ENCODE measurements at places on chromosomes 2 and 18.

DNA sequence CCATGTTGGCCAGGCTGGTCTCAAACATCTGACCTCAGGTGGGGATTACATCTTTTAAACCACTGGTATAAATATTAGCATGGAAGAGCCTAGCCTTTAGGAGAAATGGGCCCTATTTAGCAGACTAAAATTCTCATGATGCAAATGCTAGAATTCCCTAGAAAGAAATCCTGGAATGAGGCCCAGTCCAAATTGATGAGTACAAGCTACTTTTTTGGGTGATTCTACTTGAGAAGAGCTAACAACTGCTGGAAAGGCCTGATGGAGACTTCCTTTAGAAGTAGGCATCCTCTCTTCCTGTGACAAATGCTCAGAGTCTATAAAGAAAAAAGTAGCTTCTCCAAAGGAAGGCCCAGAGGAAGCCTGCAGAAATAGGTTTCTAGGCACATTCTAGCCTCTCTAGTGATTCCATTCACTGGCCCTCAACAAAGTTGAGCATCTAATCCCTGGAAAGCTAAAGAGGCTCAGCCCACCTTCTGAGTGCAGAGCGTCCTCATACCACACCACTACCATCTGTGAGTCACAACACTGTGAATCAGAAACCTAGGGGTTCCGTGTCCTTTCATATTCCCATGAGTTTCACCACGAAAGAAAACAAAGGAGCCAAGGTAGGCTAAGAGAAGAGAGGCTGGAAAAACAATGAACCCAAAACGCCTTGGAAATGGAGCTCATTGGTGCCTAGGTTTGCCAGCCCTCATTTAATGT lies 183.1 kb downstream of the C1D start:
- DNase-seq: no peak

DNA sequence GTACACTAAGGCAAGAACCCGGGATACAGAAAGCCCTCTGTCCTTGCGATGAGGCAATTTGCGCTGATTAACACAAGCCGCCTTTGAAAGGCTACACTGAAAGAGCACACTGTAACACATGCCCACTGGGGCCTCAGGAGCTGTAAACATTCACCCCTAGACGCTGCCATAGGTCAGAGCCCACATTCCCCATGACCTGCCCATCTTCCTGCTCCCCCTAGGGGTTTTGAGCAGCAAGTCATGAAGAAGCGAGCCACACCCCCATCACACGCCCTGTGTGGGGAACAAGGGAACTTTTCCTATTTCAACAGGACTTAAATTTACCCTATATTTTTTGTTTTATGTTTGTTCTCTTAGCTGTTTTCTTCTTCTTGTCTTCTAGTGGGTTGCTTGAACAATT lies 47.8 kb upstream of the SLC4A10 start:
- DNase-seq: no peak

DNA sequence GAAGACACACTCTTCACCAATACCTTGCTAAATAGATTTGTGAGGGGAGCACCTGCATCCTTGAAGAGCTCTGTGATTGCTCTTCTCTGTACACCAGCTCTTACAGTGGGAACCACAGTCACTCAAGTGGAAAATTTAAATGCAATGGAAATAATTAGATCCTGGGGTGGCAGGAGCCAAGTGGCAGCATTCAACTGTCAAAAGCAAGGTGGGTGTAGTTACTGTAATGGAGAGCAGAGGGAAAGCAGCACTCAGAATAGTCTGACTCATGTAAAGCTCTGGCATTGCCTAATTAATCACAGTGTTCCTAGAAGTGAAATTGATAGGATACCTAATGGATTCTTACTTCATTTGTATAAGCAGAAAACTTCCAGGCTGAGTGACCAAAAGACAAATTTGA lies 245.8 kb downstream of the KCNE4 start:
- DNase-seq: no peak

DNA sequence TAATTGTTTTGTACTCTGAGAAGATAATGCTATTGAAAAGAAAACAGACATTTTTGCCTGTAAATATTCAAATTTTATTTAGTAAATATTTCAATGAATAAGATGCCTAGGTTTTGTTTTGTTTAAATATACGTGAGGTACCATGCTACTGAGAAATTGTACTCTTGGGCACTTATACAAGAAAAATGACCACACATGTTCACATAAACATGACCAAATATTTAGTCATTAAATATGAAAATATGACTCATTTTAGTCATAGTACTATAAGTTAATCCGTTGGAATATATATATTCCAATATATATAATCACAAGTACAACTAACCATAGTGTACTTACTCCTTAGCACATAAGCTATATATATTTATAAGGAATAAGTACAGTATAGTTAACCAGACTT lies 56.7 kb upstream of the ZNF804A start:
- no peak for DNase-seq

DNA sequence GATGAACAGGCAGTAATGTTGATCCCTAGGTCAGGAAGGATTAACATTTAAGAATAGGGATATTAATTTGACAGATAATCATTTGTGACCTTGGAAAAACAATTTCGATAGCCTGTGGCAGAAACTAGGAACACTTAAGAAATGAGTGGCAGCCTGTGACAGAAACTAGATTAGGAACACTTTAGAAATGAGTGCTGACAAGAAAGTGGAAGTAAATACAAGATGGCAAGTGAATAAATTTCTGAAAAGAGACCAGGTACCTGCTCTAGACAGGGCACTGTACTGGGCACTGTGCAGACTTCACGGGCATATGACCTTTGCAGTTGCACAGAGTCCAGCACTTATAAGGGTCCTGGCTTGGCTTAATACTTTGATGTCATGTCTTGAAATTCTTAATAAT lies 5.5 kb upstream of the HNRNPA3 start:
- no peak for DNase-seq

DNA sequence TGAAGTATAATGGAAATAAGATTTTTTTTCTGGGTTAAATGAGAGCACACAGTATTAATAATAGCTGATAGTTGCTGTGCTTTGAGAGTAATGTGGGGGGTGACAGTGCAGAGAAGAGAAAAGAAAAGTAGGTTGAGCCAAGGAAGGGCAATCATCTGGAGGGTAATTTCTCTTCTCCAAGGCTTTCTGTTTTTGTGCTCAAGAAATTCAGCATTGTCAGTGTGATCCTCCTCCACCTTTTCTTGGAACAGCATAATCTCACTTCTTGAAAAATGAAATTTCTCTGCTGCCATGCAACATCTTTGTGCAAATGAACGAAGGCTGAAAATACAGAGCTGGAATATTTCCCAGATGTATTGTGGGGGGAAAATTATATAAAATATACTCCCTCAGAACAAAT lies 673.1 kb downstream of the LRRTM4 start:
- no peak for DNase-seq
